Chondrocyte (in vitro differentiated cells): ENCODE measurements at places on chromosomes 16 and 17. TPM values are rescaled to one million over a fixed set of nuclear protein-coding genes. Genes with fewer than 3 reads are reported as not detected.

Gene CES5A
- total RNA-seq = not detected in 3 replicates

DNA sequence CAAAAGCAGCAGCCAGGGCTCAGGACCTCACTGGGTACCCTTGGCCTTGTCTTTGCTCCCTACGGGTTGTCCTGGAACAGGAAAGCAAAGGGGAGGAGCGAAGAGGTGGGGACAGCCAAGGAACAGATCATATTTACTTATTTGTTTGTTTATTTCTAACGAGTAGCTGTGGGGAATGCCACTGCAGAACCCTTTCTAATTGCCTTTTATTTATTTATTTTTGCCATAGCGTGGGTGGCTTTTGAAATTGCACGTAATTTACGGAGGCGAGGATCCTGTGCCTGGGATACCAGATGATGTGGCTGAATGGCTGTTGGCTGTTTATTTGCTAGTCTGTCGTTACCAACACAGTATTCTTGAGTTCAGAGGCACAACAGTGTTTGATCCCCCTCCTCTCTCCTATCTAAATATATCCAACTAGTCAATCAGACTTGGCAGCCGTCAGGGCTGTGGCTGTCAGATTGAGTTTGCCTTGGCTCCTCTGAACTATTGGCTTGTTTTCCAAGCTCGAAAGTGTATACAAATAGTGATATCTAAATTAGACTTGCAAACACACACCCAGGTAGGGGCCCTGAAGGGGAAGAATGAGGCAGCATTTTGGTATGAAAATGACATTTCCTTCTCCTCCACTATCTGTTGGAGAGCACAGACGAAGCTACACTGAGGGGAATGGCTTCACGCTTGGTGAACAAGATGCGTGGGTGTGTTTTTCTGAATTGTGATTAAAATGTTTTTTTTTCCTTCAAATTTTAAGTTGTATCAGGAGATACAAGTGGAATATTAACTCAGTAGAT, 110.4 kb downstream of the MSI2 start:
- no peak for DNase-seq

Gene HS3ST2
- total RNA-seq = not detected in 3 replicates

Gene IGSF6
- total RNA-seq = not detected in 3 replicates

- DNase-seq = no peak
Measured at GRCh38 chr17:36144981-36145729, 31.3 kb downstream of the TBC1D3B start.

- no peak for DNase-seq
Measured at GRCh38 chr17:82408288-82408937, 9.7 kb upstream of the HEXD start.

Gene TRAPPC1
- total RNA-seq = 113 to 135 TPM (median 121 TPM) in 3 replicates

DNA sequence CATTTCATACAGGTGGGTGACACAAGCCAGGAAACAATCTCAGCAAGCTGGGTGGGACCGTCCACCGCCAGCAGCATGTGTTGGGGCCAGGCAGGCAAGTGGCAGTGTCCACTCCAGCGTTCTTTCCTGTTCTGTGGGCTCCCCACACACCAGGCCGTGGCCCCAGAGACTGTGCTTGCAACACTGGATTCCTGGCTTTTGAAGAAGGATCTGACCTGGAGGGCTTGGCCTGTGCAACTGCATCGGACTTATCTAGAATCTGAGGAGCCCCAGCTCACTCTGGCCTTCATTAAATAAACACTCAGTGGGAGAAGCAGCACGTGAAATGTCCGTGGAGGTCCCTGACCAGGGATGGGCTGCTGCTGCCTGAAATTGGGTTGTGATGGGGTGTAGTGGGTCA, 3.2 kb downstream of the KSR1 start:
- DNase-seq = no peak

- no peak for DNase-seq
Measured at GRCh38 chr17:34511931-34512330, 67.5 kb upstream of the TMEM132E start.

- no peak for DNase-seq
Measured at GRCh38 chr16:68645494-68646388, 631 bp downstream of the CDH3 start.

- DNase-seq = no peak
Measured at GRCh38 chr16:495127-495748, 32.3 kb upstream of the CAPN15 start.

- DNase-seq = no peak
Measured at GRCh38 chr17:4579678-4580077, 4.7 kb upstream of the SMTNL2 start.

DNA sequence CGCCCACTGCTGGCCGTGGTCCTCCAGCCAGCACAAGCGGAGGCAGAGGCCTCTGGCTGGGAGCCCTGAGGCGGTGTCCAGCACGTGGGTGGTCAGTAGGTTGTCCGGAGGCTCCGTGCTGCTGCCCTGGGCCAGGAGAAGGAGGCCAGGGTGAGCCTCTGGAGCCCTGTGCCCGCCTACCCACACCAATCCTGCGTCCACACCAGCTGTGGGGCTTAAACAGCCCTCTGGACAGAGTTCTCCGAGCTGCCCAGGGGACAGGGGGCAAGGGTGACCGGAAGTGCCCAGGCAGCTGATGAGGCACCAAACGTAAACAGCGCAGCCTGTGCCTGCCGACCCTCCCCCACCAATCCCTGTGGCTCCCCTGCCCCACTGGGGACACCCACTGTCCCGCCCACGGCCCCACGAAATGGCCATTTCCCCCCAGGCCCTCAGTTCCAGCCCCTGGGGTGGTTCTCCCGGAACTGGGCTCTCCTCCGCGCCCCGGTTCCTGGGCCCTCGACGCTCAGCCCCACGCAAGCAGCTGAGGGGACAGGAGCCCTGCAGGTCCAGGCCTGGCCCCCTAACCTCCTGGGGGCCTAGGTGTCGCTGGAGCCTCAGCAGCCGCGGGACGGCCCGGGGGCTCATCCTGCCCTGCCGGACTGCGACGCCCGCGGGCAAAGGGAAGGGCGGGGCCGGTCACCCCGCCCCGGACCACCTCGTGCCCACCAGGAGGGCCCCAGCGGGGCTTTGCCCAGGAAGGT, 27.9 kb upstream of the DBNDD1 start:
- no peak for DNase-seq

DNA sequence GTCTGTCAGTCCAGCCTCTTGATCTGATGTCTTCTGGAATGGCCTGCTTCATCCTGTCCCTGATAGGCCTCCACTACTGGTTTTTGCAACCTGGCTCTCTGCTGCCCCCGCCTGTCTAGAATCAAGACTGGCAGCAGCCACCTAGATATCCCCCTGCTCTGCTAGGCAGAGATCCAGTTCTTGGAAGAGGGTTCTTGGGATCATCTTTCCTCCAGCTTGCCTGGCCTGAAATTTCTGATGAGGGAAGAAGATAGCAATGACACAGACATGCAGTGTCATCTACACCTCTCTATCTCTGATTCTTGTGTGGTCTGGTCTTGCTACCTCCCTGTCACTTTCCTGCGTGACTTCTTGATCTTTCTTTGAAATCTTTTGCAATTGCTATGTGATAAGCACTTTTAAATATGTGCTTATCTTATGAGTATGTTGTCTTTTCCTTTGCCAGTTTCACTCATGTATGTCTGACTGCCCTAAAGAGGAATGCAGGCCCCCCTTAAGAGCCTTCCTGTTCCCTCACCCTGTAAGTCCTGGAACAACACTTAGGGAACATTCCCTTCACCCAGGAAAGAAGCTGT, 20.3 kb upstream of the NFATC3 start:
- peak; percentile 46 for DNase-seq

DNA sequence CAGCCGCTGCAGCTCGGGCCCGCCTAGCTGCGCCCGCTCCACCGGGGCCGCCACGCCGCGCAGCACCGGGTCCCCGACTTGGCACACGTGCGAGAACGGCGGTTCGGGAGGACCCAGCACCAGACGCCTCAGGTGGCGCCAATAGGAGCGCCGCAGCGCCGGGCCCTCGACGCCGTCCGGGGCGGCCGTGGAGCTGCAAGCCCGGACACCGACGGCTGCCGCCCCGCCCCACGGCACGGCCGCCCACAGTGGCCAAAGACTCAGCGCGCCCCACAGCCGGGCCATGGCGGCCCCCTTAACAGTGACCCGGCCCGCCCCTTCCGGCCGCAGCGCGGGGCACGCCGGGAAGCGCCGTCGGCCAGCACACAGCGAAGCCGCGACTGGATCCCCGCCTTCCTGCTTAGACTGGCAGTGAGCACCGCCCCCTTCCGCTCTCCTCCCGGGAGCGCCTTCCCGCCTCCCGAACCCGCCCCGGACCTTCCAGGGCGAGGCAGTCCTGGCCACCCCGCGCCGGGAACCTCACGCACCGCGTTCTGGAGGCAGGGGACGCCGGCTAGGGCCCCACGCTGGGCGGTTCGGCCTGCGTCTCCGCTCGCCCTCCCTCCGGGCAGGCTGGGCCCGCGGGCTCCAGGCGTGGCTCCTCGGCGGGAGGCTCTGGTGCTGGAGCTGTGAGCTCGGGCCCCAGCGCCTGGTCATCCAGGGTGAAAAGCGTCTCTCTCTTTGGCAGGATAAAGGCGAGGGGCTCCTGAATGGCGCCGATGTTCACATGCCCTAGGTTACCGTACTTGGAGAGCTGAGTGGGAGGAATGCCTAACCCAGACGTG, at the start of gene PDF:
TSS of gene PDF (minus strand) at position 303 of the 824 bp plus-strand sequence. CDS start at position 285, 18 bp downstream.
- DNase-seq = peak; percentile 98

Gene TEKT3
- total RNA-seq = 0.82 to 2.3 TPM in 2 of 3 replicates, not detected in the other

DNA sequence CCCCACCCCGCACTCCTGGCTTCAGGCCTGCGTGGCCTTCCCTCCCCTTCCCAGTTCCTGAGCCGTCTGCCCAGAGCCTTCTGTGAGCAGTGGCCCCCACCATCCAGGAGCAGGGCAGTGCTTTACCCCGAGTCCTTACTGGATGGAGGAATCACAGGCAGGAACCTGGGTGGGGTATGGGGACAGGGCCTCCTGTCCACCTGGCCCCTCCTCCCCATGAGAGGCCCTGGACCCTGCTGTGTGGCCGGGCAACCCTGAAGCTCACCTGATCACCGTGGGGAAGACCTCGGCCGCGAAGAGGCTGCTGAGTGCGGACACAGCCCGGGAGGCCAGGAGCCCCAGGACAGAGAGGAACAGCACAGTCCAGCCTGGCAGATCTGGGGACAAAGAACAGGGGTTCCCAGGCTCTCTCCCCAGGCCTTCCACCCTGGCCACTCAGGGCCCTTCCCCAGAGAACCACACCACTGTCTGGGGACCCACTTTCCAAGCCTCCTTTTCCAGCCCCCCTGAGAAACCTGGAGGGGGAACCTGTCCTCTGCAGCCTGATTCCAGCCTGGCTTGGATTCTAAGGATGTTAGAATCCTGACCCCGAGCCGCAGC, 3.2 kb downstream of the SLC22A31 start:
- DNase-seq = no peak

Gene JPT1
- 78.6 to 90.4 TPM (median 86.4 TPM) in 3 replicates for total RNA-seq

DNA sequence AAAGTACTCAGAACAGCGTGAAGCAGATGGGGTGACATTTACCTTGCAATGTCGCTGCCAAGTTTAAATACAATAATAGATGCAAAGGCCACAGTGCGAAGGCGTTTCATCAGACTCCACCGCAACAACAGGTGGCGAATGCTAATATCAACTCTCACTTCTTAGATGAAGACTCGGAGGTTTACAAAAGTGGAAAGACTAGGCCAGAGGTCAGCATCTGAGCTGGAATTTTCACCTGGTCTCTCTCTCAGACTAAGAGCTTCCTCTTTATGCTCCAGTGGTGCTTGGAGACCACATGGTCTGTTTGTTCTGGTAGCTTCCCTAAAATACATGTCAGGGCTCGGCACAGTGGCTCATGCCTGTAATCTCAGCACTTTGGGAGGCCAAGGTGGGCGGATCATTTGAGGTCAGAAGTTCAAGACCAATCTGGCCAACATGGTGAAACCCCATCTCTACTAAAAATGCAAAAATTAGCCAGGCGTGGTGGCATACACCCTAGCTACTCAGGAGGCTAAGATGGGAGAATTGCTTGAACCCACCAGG, 169.1 kb downstream of the XYLT1 start:
- DNase-seq = no peak

DNA sequence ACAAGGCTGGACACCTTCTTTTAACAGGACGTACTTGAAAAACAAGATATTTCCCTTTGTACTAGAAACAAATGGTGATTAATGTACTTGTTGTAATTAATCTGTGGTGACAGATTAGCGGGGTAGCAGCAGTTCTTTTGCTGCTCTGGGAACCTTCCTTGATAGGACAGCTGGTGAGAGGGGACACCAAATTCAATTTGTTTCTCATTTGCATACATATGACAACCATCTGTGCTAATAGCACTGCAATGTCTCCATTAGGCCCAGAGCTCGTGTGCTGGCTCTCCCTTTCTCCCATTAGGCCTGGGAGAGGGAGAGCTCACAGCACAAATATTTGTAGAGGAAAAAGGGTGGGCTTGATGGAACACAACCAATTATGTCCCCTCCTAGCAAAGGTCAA, 221.0 kb upstream of the HS3ST3A1 start:
- no peak for DNase-seq

- DNase-seq = no peak
Measured at GRCh38 chr16:31880322-31880979, 6.8 kb downstream of the ZNF267 start.

Gene CBX2
- 4.1 to 11.8 TPM (median 4.9 TPM) in 3 replicates for total RNA-seq

DNA sequence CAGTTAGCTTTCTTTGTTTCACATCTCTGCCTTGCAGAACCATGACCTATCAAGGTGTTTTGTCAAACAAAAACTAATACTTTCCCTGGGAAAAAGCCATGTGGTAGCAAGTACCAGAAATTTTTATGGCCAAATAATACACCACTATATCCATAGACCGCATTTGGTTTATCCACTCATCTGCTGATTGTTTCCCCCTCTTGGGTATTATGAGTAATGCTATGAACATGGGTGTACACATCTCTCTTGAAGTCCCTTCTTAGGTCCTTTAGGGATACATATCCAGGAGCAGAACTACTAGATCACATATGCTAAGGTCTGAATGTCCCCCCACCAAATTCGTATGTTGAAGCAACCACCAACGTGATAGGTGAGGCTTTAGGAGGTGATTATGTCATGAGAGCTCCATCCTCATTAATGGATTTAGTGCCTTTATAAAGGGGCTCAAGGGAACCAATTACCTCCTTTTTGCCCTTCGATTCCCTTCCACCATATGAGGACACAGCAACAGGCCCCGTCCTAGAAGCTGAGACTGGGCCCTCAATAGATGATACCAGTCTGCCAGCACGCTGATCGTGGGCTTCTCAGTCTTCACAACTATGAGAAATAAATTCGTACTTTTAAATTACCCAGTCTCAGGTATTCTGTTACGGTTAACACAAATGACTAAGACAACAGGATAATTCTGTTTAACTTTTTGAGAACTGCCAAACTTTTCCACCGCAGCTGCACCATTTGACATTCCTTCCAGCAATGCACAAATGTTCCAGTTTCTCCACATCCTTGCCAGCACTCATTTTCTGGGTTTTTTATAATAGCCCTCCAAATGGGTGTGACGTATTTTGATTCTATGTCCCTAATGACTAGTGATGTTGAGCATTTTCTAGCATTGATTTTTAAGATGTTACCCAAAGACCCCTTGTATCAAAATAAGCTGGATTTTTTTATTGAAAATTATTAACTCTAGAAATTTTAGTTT, 30.0 kb downstream of the SIAH1 start:
- no peak for DNase-seq

- no peak for DNase-seq
Measured at GRCh38 chr16:79171931-79172705, 428.4 kb downstream of the MAF start.

GRCh38 chr16:2952679-2953078, 11.4 kb upstream of the KREMEN2 start:
- DNase-seq = peak; percentile 88
